Aorta (tissue), 5 donors: ENCODE measurements at places on chromosomes 7 and 10. TPM values are rescaled to one million over a fixed set of nuclear protein-coding genes. Genes with fewer than 3 reads are reported as not detected.

The PITX3 gene
- not detected for total RNA-seq

The SEMA4G gene
- 1.5 TPM for total RNA-seq

The SNX10 gene
- total RNA-seq, result 5.6 TPM

DNA sequence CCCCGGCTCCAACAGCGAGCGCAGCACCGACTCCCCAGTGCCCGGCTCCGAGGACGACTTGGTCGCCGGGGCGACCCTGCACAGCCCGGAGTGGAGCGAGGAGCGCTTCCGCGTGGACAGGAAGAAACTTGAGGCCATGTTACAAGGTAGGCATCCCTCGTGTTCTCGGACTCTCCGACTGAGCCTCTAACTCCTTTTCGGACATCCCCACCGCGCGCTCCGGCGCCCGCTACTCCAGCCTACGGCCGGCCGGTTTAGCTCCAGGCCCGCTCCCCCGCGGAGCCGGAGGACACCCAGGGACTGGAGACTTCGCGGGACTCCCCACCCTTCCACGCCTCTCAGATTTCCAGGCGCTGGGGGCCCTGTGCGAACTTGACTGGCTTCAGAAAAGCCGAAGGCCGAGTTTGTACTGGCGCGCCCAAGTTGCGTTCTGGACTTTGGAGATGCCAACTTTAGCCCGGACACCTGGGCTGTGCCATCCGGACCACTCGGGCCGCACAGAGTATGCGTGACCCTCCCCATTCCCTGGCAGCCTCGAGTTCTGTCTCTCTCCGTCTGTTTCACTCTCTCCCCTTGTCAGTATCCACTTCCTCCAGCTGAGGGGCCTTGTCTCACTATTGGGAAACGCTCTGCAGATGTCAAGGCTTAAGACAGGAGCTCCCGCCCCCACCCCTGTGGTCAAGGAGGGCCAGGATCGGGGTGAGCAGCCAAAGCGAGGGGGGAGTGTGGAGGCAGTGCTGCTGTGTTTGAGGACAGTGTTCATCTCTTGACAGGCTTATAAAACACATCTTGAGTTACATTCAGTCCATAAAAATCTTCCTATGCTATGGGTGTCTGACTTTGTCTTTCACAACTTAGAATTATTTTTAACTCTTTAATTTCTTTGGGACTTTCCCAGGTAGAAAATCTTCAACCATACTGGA, 777 bp downstream of the BICC1 start:
- no peaks in the 10 kb centered on the region for H3K27me3 ChIP-seq
- peak overlapping the region; percentile 88 for H3K4me3 ChIP-seq
- H3K4me1 ChIP-seq, result no peaks in the 10 kb centered on the region
- DNase-seq, result peak; percentile 56
- peak overlapping the region; percentile 20 for H3K27ac ChIP-seq

GRCh38 chr10:23344241-23344841, at the start of gene C10orf67:
C10orf67 (minus strand) TSS chr10:23344797; CDS start chr10:23344774, 23 bp downstream.
- no peaks in the 10 kb centered on the region for H3K36me3 ChIP-seq
- peak; percentile 67 for DNase-seq
- H3K27ac ChIP-seq, result no peak within 1 kb of the TSS
- peak within 1 kb of the TSS; percentile 13 for H3K4me3 ChIP-seq

DNA sequence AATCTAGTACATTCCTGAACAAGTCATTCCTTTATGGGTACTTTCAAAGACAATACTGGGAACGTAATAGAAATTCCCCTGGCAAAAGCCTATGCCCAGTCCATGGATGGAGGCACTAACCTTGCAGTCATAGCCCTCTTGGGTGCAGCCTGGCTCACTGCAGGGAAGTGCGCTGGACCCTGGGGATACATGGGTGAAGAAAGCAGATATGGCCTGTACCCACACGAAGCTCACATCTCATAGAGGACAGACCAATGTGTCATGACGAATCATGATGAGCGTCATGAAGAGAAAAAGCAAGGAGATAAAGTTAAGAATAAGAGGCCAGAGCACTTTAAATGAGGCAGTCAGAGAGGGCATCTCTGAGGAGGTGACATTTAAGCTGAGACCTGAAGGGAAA, 11.8 kb downstream of the PRLHR start:
- H3K36me3 ChIP-seq, result no peaks in the 10 kb centered on the region
- H3K27me3 ChIP-seq, result no peaks in the 10 kb centered on the region
- H3K27ac ChIP-seq, result no peak overlapping the region
- no peak overlapping the region for H3K4me3 ChIP-seq
